IPS-NIHi11 (cell line): ENCODE measurements at places on chromosomes 13 and 19.

DNA sequence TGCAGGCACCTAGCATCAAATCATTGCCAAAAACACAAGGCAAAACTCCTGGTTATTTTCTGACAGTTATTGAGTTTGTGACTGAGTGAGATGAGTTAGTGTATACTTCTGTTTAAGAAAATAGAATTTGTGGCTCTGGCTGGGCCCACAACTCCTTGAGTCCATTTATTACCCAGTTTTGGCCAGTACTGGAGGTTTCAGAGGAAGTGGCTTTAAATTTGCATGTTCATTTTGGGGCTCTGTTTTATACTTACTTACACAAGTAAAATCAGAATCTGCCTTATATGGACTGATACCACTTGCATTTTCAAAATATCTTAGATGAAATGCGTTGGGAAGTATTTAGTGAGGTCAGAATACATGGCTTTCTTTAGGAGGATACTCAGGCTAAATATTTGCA is 29.0 kb downstream of the TNFSF11 start:
- no peak for DNase-seq

DNA sequence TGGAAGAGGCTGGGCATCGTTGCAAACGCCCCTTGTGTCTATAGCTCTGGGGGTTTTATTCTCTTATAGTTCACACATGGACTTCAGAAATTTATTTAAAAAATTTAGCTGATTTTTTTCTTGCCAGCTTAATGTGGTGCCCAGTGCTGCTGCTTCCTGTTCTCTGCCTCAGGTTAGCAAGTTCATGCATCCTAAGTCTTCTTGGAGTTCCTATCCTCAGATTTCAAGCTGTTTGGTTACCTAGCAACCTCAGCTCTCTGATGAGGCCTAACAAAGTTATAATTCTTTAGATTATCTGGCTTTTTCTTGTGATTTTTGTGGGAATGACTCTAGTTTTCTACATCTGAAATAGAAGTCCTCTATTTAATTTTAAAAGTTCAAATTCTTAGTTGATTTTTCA is 250.9 kb downstream of the MAB21L1 start:
- DNase-seq, result no peak

DNA sequence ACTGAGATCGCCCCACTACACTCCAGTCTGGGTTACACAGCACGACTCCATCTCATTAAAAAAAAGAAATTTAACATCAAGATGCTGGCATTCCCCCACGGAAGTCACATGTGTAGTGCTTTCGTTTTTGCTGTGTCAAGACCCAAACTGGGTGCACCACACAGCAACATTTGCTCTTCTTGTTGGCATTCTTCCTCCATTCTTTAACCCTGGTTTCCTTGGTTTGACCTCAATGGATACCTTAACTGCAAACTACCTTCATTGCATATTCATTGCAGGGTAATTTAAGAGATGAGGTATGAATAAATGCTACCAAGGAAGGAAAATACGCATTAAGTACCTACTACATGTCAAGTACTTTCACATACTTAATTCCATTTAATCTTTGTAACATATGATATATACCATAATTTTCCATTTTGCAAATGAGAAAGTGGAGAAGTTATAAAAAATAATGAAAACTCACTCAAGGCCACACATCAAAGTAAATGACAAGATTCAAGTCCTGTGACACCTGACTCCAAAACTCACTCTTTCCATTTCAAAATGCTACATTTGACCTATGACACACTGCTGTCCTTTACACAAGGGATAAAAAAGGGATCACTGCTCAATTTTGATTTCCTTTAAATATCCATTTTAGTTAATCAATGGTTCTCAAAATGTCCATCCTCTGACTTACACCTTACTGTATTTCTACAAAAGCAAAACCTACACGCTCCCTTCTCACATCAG is 59.2 kb downstream of the STK24 start:
- DNase-seq, result no peak

DNA sequence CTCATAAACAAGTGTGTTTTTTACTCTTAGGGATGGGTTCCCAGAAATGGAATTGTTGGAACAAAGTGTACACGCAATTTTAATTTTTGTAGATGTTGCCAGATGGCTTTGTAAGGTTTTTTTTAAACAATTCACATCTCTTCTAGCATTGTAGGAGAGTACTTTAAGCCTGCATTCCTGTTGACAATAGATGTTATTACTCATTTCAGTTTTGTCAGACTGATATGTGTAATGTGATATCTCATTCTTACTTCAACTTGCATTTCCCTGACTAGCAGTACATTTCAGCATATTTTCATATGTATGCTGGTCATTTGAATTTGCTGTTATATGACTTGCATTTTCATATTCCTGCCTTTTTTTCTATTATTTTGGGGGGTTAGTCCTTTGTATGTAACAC is 186.6 kb upstream of the SLITRK6 start:
- no peak for DNase-seq

- no peak for DNase-seq
Measured at GRCh38 chr19:34259367-34260095, 5.2 kb downstream of the GARRE1 start.

- DNase-seq, result no peak
Measured at GRCh38 chr19:51251468-51251820, 564 bp downstream of the SIGLECL1 start.

- peak; percentile 76 for DNase-seq
Measured at GRCh38 chr19:50330365-50331078, 1.3 kb upstream of the KCNC3 start.

- no peak for DNase-seq
Measured at GRCh38 chr13:106274551-106275203, 260.8 kb downstream of the EFNB2 start.

DNA sequence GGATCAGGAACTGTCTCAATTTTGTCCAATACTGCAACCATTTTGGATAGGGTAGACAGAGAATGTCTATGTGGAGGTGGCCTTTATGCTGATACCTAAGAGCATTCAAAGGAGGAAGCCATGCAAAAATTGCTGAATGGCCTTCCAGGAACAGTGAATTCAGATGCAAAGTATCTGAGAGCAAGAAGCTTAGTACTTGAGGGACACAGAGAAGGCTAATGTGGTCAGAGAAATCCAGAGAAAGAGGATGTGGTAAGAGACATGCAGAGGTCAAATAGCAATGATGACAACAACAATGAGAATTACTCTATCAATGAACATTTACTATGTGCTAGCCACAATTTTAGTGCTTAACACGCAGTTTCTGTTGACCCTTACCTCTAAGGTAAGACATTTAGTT is 785.6 kb upstream of the KLHL1 start:
- DNase-seq, result no peak

DNA sequence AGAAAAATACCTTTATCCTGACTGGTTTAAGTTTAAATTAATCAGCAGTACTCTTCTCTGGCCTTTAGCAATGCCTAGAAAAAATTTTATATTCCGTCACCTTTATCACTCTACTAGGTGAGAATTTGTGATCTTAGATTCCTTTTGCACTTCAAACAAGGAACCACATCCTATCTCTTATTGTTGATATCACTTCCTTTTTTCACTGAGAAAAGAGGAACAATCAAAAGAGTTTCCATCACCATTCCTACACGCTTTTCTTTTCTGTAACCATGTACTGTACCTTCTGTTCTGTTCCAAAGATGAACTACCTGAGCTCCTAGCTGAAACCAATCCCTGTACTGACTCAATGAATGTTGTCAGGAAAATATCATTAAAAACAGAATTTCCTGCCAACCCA is 1379.0 kb upstream of the MIR17HG start:
- no peak for DNase-seq

- DNase-seq, result no peak
Measured at GRCh38 chr13:76828316-76828741, 57.9 kb downstream of the KCTD12 start.

DNA sequence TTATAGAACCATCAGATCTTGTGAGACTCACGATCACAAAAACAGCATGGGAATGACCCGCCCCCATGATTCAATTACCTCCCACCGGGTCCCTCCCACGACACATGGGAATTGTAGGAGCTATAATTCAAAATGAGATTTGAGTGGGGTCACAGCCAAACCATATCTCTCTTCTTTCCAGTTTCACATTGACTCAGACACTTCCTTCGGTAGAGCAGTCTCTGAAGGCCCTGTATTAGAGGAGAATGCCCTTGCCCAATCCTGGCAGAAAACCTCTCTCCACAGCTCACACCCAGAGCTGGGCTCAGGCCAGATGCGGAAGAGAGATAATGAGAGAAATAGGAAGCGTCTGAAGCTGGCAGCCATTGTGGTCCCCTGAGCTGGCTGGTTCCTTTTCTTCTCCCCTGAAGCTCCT is 72.4 kb upstream of the CLDN10 start:
- no peak for DNase-seq

GRCh38 chr19:50024719-50025021 is 502 bp downstream of the VRK3 start:
- no peak for DNase-seq

DNA sequence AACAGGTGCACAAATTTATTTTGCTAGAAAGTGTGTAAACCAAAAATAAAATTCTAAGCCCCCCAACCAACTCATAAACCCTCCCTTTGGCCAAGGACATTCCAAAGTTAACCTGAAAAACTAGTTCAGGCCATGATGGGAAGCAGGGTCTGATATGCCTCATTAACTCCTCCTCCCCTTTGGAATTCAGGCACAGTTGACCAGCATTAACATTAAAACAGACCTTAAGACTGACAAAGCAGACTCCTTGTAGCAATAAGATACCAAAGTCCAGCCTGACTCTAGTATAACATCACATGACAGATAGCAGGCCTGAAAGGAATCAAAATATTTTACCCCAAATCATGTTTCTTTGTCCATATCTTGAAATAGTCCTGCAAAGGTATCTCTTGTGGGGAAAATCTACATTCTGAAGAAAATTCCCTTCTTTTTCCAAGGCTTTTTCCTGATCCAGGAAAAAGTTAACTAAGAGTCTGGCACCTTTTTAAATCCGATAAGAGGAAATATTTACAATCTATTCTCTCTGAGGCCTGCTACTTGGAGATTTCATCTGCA is 19.7 kb downstream of the NEK5 start:
- peak; percentile 12 for DNase-seq

DNA sequence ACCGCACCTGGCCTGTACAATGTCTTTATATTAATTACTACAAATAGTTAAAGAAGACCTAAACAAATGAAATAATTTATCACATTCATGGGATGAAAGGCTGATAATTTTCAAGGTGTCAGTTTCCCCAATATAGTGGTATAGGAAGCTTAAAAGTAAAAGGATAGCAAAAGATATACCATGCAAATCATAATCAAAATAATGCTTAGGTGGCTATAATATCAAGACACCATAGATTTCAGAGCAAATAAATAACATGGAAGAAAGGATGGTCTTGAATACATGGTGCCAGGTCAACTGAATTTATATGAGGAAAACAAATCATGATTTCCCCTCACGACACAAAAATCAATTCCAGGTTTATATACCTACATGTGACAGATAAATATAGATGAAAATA is 4.8 kb downstream of the ZNF790 start:
- DNase-seq, result no peak

GRCh38 chr13:68938639-68939038 is 1169.0 kb upstream of the ATXN8OS start:
- DNase-seq, result no peak

DNA sequence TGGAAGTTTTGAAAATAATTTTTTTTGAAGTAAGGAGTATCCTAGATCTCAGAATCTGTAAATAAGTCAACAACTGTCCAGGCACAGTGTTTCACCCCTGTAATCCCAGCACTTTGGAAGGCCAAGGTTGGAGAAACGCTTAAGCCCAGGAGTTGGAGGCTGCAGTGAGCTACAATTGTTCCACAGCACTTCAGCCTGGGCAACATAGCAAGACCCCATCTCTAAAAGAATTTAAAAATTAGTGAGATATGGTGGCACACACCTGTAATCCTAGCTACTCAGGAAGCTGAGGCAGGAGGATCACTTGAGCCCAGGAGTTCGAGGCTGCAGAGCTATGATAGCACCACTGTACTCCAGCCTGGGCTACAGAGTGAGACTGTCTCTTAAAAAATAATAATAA is 87.2 kb upstream of the ZNF507 start:
- DNase-seq, result no peak

- DNase-seq, result peak; percentile 51
Measured at GRCh38 chr19:50046649-50047503, 21.1 kb downstream of the ZNF473 start.

DNA sequence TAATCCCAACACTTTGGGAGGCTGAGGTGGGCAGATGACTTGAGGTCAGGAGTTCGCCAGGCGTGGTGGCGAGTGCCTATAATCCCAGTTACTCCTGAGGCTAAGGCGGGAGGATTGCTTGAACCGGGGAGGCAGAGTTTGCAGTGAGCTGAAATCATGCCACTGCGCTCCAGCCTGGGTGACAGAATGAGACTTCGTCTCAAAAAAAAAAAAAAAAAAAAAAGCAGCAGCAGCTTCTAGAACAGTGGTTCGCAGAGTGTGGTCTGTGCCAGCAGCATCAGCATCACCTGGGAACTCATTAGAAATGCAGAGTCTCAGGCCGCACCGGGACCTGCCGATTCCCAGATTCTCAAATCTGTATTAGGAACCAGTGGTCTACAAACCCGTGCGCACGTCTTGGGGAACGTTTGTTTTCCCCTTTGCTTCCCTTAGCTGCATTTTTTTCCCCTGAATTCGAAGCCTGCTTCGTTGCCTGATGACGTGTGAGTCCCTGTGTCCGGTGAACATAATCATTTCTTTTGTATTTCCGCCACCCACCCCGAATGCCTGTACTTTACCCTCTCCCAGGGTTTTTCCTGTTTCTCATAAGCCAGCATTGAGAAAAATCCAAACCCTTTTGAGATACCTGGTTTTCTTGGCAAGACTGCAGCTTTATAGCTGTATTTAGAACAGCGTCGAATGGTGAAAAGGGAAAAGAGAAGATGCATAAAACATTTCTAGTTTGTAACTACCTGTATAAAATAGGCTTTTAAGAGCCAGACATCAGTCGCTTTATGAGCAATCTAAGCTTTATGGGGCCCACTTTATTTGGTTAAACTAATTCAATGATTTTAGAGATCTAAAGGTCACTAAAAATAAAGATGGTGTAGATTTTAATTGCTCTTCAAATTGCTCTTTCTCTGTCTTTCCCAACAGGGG is 49.8 kb downstream of the BICRA start:
- DNase-seq, result no peak

GRCh38 chr13:31311921-31312320 is 112.1 kb downstream of the B3GLCT start:
- no peak for DNase-seq

GRCh38 chr19:810883-811489 is 10.8 kb downstream of the PLPPR3 start:
- peak; percentile 51 for DNase-seq

- no peak for DNase-seq
Measured at GRCh38 chr13:82298106-82298505, 1584.2 kb downstream of the SLITRK1 start.

GRCh38 chr13:50309318-50309717 is 294.1 kb downstream of the KCNRG start:
- no peak for DNase-seq

GRCh38 chr19:54325631-54326030 is 12.7 kb upstream of the LILRA5 start:
- no peak for DNase-seq

DNA sequence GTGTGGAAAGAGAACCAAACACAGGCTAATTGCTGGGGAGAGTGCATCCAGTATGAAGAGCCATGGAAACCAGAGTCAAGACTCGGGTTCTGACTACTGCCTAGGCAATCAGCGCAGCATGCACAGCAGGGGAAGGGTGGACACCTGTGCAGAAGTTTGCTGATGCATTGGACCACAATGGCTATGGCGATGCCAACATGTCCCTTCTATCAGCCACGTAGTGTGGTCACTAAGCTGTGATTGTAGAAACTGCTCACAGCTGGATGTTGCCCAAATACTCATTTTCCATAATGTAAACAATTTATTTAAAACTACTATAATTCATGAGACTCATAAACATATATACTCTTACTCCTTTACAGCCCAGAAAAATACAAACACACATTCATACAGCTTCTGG is 1718.2 kb downstream of the EFNB2 start:
- no peak for DNase-seq
